ENCODE measurements at places on chromosomes 12 and 14. TPM values are rescaled to one million over a fixed set of nuclear protein-coding genes. Genes with fewer than 3 reads are reported as not detected.

KRT78 gene
- not detected for total RNA-seq

KRT5 gene
- total RNA-seq: not detected

RITA1 gene
- total RNA-seq: 18.5 TPM

CISTR gene
- not detected for total RNA-seq

PABPN1 gene
- total RNA-seq: 208 TPM

ESPL1 gene
- total RNA-seq: 91.0 TPM

STON2 gene
- total RNA-seq: not detected

A2M gene
- total RNA-seq: 2.7 TPM

CCDC88C gene
- 206 TPM for total RNA-seq

DHRS4L2 gene
- 17.7 TPM for total RNA-seq

- no peak for DNase-seq
Measured at GRCh38 chr12:497501-498160, 37.9 kb downstream of the B4GALNT3 start.

- no peak for DNase-seq
Measured at GRCh38 chr12:106831699-106832098, 57.2 kb downstream of the RIC8B start.

- no peak for DNase-seq
Measured at GRCh38 chr14:24818823-24819341, 184.9 kb upstream of the GZMB start.

DNA sequence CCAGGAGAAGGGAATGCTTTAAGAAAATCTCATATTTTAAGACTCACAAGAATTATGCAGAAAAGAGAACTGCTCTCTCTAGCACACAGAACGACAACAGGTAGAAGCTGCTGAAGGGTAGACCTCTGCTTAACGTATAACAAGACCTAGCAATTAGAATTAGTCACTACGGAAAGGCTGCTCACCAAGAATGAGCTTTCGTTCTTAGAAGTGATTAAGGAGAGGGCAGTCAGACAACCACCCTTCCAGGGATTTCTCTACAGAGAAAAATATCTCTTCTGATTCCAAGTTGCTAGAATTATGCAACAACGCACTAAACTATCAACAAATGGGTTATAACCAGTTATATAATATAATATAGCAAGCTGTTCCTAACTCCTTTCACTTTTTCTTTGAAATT, 18.6 kb downstream of the LRIG3 start:
- DNase-seq: no peak

DNA sequence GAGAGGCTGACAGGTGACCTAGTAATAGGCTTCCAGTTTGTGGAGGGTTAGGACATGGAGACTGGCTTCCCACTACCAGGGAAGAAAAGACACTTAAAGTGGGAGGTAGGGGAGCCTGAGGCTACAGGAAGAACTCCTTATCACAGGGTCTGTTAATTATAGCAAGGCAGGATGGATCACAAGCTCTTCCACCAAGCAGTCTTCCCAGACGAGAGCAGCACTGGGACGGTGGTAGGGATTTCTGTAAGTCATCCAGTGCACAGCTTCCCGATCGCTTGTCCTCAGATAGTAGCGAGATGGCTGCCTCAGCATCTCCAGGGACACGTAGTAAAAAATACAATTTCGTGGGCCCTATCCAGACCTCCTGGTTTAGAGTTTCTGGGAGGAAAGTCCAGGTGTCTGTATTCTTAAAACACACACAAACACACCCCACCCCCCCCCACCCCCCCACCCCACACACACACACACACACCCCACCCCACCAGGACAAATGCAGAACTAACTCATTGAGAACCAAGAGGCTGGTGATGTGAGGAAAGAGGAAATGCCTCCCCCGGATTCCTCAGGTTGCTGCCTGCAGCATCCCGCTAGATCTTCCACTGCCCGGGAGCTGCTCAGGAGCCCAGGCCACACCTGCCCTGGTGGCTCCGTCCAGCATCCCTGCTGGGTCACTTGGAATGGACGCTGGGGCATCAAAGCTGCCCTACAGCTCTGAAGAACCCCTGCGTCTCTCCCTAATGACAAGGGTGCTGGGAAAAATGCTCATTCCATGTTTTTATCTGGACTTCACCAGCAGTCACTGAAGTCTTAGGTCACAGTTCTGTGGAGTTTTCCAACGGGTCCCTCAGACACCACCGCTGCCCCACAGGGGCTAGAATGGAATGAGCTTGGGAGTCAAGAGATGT, 307.2 kb downstream of the CACNA1C start:
- no peak for DNase-seq

DNA sequence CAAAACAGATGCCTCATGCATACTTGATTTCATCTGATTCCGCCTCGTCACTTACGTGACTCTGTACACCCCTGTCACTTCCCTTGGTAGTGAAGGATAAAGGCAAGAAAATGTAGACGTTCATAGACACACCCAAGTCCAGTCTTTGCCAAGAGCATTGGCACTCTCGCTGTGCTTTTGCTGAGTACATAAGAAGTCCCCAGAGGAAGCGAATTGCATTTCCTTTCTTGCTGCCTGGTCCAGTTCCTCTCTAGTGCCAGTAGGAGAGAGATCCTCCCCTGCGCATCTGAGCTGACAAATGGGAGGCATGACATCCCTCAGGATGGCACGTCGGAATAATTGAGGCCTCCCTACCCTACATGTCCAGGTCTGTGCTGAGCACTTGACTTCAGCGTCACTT, 21.3 kb upstream of the RIN3 start:
- DNase-seq: no peak

- DNase-seq: no peak
Measured at GRCh38 chr12:120540445-120540844, 6.3 kb downstream of the RNF10 start.

- DNase-seq: no peak
Measured at GRCh38 chr14:53517270-53517960, 364.3 kb upstream of the DDHD1 start.

DNA sequence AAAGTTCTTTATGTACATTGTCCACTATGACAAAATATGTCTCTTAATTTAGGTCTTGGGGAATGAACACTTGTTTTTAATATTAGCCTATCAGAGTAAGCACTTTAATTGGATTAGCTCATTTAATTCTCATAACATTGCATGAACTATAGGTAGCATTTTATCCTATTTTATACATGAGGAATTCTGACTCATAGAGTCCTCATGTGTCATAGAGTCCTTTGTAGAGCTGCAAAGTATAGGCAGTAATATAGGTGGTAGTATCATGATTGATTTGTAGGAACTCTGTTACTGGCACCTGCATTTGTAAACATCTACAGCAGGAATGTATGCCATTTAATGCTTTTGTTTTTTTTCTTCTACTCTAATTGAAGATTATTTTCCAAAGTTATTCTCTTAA, 96.0 kb downstream of the GPHN start:
- no peak for DNase-seq

- no peak for DNase-seq
Measured at GRCh38 chr12:104419717-104420116, 37.0 kb upstream of the CHST11 start.

GRCh38 chr14:51873221-51873893, 12.9 kb downstream of the GNG2 start:
- DNase-seq: no peak

GRCh38 chr14:68476212-68477109, 316.4 kb downstream of the ZFP36L1 start:
- DNase-seq: no peak

- no peak for DNase-seq
Measured at GRCh38 chr12:120467439-120467838, 2.1 kb downstream of the SRSF9 start.

DNA sequence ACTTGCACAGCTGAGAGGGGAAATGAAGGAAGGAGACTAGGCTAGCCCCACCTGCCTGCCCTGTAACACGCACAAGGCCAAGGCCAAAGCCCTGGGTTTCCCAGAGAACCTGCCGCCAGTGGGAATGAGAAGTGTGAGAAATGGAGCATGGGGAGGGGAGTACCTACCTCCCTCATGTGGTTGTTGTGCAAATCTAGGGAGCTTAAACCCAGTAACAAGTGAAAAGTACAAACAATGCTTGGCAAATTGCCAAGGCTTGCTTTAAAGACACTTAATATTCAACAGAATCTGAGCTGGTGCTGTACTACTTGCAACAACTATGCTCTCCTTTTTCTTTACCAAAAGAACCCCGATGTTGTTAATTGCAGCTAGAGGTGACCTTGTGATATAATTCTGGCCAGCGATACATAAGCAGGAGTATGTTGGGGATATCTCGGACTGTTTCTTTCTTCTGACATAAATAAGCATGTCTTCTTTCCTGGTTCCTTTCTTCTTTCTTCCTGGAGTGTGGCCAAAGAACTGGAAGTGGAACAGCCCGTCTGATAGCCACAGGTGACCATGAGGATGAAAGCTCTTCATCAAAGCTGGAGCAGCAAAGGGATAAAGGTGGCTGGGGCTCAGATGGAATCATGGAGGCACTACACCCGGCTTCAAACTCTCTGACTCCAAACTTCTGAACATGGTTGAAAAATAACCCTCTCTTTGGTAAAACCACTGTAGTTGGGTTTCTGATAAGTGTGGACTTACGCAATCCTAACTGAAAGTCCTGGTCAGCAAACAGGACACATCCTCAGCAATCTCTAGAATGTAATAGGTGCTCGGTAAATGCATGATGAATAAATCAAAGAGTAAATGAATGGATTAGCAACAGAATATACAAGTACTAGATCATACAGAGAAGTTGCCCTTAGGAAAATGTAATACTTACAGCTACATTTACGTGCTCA, 207.9 kb downstream of the NUAK1 start:
- DNase-seq: no peak

GRCh38 chr14:80426683-80427082, 215.4 kb upstream of the DIO2 start:
- no peak for DNase-seq

DNA sequence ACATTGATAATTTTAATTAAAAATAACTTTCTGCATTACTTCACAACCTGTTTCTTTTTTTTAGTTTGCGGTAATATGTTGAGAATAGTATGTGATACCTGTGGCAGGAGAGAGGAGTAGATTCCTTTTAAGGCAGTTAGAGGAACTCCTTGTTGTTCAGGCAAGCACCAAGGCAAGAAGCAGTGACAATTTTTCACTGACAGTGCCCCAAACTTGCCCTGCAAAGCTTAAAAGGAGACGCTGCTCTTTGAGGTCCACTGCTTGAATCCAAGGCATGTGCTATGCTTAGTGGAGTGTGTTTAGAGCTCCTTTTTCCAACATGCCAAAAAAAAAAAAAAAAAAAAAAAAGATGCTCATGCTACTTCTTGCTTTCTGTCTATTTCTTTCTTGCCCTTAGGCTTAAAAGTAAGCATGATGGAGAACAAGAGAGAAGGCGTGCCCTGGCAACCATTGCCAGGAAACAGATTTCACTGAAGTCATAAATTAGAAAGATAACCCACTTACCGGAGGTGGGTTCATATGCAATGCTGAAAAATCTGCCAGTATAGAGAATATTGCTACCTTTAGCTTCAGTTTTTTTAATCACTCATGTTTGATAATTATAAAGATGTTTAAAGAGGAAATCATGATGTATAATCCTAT, 58.3 kb upstream of the DYRK2 start:
- DNase-seq: no peak

- no peak for DNase-seq
Measured at GRCh38 chr12:569091-569676, 94.1 kb downstream of the NINJ2 start.

GRCh38 chr12:71312768-71313403, 126.7 kb upstream of the LGR5 start:
- no peak for DNase-seq

DNA sequence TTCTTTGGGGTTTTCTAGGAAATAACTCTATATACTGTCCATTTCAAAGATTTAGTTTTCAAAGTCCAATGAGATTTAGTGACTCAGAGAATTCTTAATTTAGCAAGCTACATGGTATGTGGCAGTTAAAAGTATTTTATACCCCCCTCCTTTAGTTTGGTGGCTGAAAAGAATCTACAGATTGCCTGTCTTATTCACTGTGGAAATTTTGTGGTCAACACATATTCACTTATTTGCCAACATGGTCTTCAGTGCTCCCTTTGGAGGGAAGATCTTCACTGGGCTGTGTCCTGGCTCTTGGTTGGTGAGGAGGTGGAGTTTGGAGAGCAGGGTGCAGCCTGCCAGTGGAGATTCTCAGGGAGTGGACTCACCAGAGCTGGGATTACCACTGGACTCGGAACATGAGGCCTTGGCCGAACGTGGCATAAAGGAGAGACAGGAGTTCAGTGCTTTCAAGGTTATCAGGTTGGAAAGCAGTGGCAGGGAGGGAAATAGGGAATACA, 39.8 kb downstream of the SAMD4A start:
- DNase-seq: no peak

DNA sequence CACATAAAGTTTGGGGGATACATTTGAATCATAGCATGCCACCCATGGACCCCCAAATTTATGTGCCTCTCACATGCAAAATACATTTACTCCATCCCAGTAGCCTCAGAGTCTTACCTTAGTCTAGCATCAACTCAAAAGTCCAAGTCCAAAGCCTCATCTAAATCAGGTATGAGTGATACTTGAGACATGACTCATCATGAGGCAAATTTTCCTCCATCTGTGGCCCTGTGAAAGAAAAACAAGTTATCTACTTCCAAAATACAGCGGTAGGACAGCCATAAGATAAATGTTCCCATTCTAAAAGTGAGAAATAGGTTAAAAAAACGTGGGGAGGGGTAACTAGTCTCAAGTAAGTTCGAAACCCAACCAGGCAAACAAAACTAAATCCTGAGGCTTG, 444.2 kb downstream of the SNAPC1 start:
- DNase-seq: no peak

- DNase-seq: peak; percentile 43
Measured at GRCh38 chr14:39229222-39229543, 4.5 kb upstream of the MIA2 start.

DNA sequence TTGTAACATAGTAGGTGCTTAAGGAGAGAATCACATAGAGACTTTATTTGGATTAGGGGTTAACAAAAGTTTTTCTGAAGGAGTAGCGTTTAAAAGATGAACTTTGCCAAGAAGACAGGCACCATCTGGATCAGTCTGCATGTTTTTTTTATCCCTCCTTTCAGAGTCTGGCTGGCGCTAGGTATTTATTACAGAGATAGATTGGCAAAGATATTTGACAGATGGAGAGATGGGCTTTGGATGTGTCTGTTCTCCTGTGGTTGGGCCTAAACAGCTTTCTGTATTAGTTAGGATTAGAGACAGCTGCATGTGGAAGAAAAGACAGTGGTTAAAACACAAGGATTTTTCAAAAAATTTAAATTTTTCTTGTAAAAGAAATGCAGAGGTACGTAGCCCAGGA, 133.9 kb downstream of the C12orf75 start:
- DNase-seq: no peak

DNA sequence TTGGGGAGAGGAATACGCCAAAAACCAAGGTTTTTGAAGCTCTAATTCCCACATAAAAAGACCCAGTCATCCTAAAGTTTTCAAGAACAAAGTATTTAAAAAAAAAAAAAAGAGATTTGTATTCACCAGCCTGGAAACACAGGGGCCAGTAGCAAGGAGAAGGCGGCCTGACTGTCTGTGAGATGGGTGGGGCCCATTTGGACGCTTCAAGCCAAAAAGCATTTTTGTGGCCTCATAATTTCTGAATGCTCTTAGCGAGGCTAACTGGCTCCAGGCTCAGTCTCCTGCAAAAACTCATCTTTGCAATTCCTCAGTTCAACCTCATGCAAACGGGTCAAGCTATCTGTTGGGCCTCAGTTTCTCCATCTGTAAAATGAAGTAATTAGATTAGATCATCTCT, 514.1 kb downstream of the MED13L start:
- DNase-seq: no peak
